ENCODE measurements at places on chromosomes 3 and 15.

GRCh38 chr15:71187526-71187925 lies 72.3 kb downstream of the THSD4 start:
- no peak for DNase-seq

DNA sequence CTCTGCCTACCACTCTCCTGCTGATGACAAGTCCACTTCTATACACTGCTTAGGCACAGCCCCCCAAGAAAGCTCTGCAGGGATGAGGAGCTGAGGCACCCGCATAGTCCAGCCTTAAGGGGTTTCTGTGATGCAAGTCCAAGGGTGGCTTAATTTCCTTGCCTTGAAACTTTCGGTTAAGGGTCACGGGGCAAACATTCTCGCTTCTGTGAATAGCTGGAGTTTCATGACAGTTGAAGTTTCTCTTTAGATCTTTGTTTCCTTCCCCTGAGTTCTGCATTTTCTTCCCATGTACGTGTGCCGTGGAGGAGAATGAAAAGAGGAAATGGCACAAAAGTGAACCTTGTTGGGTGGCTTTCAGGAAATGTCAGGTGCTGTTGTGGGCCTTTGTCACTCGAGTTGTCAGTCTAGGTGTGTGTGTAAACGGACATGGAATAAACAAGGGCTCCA lies 7.0 kb downstream of the GPR160 start:
- no peak for DNase-seq

DNA sequence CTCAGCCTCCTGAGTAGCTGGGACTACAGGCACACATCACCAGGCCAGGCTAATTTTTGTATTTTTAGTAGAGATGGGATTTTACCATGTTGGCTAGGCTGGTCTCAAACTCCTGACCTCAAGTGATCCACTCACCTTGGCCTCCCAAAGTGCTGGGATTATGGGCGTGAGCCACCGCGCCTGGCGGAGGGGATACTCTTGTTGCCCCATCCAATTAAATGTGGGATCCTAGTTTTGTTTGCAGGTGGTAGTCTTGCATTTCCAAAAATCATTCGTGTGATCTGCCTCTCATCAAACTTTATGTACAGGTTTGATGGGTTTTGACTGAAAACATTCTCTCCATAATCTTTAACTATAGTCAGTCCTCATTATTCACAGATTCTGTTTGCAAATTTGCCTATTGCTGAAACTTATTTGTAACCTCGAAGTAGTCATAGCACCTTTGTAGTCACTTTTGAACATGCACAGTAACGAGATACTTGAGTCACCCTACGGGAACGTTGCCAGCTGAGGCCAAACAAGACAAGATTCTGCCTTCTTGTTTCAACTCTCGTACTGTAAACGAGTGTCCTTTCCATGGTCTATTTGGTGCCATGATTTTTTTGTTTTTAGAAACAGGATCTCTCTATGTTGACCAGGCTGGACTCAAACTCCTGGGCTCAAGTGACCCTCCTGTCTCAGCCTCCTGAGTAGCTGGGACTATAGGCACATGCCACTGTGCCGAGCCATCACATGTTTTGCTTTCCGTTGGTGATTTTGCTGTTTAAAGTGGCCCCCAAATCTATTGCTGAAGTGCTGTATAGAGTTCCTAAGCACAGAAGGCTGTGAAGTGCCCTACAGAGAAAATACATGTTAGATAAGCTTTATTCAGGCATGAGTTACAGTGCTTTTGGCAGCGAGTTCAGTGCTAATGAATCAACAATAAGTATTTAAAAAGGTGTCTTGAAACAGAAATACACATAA lies 8.1 kb upstream of the MAPK6 start:
- no peak for DNase-seq

DNA sequence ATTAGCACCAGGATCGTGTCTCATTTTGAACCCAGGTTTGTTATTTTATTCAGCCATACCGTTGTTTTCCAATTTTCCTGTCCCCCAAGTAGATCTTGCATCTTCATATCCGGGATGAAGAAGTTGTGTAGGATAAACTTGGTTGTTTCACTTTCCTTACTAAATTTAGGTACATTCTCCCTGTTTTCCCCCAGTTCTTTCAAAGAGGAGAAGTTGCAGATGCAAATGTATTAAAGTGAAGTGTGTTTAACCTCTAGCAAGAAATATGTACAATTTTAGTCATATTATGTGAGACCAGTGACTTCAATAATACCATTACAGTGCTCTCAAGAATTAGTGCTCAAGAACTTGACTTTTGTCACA lies 1.3 kb downstream of the ATXN7 start:
- DNase-seq: no peak

DNA sequence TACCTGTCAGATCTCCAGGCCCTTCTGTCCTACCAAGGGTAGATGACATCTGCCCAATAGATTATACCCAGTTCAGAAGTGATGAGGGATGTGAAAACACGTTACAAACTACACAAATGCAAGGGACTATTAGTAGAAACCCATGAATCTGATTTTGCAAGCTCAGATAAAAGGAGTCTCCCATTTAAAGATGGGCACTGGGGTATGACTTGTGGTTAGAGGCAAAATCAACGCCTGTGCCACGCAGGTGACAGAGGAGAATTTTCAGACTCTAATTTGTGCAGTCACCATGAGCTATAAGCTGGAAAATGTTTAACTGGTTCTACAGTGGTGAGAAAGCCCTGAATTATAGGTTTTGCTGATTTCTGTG lies 184.4 kb upstream of the LPP start:
- DNase-seq: no peak

DNA sequence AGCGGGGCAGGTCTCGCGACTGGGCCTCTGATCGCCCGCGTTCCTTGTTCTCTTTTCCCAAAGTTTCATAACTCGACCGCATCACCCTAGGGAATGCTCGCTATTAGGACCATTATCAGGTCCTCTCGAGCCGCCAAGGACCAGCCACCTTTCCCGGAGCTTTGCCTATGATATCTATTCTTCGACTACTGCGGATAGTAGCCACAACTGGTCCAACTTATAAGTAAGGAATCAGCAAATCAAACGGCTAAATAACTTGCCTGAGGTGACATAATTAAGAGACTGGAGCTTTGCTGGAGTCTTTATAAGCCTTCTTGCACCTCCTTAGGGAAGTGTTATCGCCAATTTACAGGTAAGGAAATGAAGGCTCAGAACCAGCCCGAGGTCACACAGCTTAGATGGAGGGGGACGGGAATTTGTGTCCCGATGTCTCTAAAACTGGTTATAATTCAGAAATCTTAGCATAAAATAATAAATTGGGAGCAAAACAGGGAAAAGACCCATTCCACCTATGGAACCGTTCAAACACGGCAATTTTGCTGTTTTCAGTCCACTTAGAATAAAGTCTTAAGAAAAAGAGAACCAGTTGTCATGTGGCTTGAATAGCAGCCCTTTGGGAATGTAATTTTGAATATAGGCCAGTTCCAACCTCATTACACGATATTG lies 479 bp upstream of the PLD1 start:
- no peak for DNase-seq

GRCh38 chr3:161343986-161344385 lies 27.3 kb downstream of the SPTSSB start:
- no peak for DNase-seq
